ENCODE measurements at places on chromosomes 16 and 17.

GRCh38 chr16:85536073-85536410, 77.1 kb upstream of the GSE1 start:
- peak; percentile 91 for DNase-seq

GRCh38 chr17:50883850-50884438, 17.8 kb upstream of the TOB1 start:
- DNase-seq, result peak; percentile 81

- peak; percentile 49 for DNase-seq
These were observed 138.9 kb upstream of the CES5A start for GRCh38 chr16:56013962-56014552.

- DNase-seq, result no peak
These were observed 19.7 kb downstream of the NUP88 start for GRCh38 chr17:5399767-5400166.

GRCh38 chr17:39617446-39618245, 9.1 kb upstream of the PPP1R1B start:
- peak; percentile 41 for DNase-seq

GRCh38 chr17:32152130-32152529, 9.8 kb downstream of the RHOT1 start:
- DNase-seq, result peak; percentile 72

DNA sequence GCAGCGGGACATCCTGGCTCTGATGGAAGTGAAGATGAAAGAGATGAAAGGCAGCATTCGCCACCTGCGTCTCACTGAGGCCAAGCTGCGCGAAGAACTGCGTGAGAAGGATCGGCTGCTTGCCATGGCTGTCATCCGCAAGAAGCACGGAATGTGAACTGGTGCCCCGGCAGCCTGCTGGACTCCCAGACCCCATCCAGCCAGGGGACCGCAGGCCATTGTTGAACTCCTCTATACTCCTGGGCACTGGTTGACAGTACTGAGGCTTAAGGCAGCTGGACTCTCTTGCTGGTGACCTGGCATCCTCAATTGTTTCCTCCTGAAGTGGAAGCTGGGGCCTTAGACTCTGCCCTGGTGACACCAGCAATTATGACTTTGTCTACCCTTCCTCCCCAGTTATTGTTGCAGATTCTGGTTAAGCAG, 1.2 kb downstream of the THAP11 start:
- no peak for DNase-seq

DNA sequence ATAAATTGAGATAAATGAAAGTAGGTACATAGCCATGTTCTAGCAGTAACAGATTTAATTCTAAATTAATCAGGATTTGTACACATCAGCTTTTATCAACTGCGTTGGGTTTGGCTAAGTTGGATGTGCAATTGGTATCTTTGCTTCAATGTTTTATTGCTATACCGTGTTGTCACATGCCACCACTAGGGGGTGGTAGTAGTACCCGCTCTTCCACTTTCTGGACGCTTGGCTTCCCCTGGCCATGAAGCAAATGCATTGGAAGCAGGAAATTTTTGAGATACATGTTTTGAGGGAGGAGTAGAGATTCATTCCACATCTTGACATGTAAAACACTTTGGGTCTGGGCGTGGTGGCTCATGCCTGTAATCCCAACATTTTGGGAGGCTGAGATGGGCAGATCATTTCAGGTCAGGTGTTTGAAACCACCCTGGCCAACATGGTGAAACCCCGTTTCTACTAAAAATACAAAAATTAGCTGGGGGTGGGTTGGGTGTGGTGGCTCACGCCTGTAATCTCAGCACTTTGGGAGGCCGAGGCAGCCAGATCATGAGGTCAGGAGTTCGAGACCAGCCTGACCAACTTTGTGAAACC, 58.6 kb downstream of the EMP2 start:
- DNase-seq, result peak; percentile 64

- DNase-seq, result no peak
These were observed 82.1 kb downstream of the GAS7 start for GRCh38 chr17:10116267-10116666.

GRCh38 chr17:1630662-1631061, 2.0 kb upstream of the SLC43A2 start:
- peak; percentile 56 for DNase-seq

- DNase-seq, result no peak
These were observed 10.4 kb upstream of the KRT10 start for GRCh38 chr17:40832840-40833239.

DNA sequence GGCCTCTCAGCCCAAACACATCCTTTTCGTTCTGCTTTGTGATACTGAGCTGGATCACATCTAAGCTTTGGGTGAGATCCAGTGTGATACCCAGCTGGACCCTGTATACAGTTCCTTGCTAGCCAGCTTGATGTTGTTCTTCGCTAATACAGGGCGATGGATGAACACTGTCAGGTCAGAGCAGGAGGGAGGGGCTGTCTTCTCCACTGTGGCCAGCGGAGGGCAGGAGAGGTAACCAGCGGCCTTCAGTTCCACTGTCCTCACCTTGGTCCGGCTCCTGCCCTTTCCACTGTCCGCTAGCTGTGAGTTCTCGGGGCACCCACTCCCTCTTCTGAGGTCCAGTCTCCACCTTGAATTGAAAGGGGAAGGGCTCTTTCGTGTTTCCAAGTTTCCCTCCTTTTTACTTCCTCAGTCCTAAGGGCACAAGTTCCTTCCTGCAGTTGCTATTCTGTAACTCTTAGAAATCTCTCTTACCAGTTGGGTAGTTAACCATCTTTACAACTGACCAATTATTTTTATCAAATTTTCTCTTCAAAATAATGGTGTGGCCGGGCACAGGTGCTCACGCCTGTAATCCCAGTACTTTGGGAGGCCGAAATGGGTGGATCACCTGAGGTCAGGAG, 3.0 kb upstream of the ZNF213 start:
- DNase-seq, result peak; percentile 42

DNA sequence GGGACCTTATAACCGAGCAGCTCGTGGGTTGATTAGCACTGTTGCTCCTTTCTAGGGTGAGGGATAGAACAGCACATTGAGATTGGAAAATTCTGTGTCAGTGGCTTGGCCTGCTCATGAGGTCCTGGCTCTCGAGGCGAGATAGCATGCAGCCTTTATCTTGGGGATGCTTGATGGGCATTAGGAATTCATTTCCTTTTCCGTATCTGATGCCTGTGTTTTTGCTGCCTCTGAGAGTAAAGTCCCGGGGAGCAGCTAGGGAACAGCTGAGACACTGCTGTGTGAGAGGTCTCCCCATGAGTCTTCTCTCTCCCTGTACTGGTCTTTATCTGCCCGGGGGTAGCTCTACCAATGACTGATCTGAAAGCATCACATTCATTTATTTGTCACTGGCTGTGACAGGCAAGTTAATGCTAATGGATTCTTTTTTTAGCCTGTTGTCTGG, 14.5 kb downstream of the MSI2 start:
- DNase-seq, result no peak

GRCh38 chr17:45229681-45230409, 8.2 kb downstream of the FMNL1 start:
- DNase-seq, result no peak

DNA sequence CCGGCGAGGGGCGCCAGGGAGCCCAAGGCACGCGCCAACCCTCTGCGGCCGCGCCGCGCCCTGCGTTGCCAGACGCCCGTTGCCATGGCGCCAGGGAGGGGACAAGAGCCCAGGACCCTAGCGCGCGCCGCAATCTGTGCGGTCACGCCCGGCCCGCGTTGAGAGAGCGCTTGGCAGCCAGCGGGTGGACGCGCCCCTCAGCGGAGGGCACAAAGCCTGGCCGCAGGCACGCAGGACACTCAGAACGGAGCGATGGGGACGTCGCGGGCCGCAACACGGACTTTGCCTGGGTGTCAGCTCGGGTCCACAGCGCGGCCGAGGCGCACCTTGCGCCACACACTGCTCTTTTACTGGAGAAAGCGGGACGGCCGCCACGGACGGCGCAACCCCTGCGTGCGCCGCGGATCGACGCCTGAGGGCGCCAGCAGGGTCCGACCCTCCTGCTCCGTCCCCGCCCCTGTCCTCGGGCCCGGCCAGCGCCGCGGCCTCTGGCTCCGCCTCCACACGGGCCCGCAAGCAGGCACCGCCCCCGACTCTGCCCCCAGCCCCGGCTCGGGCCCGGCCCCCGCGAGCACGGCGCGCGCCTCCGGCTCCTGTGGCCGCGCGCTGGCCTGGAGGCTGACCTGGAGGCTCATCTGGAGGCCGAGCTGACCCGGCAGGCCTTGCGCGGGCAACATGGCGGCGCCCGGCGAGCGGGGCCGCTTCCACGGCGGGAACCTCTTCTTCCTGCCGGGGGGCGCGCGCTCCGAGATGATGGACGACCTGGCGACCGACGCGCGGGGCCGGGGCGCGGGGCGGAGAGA, at the start of gene GFER:
GFER (plus strand) TSS at position 650 of the 803 bp plus-strand sequence; CDS start at position 676, 26 bp downstream.
- DNase-seq, result peak; percentile 73

DNA sequence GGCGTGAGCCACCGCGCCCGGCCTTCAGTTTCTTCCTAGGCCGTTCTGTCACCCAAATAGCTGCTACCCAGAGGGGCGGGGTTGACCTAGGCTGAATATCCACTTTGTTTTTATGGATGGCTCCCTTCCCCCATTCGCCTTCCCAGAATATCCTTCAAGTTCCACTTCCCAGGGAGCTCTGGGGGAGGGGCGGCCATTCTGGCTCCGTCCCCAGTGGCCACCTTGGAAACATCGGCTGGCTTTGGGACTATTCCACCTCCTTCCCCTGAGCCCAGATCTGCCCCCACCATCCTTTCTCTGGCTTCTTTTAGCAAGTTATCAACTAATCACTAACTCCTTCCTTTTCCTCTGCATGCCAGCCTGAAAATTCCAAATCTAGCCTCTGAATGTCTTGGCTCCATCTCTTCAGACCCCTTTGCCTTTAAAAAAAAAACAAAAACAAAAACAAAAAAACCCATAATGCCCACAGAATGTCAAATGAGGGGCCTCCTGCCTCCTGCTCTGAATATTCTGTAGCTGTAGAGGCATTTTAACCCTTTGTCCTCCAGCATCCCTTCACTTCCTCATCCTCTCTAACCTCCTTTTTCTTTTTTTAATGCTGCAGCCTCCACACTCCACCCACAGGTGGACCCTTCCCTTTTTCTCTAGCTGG, 6.4 kb downstream of the ATP1B2 start:
- no peak for DNase-seq

GRCh38 chr16:24610416-24610755, 71.0 kb downstream of the RBBP6 start:
- no peak for DNase-seq

- no peak for DNase-seq
These were observed 61.0 kb upstream of the CHMP6 start for GRCh38 chr17:80930335-80931279.

Measured in MV-4-11 (cell line).